ENCODE measurements at places on chromosomes 13 and 19.

DNA sequence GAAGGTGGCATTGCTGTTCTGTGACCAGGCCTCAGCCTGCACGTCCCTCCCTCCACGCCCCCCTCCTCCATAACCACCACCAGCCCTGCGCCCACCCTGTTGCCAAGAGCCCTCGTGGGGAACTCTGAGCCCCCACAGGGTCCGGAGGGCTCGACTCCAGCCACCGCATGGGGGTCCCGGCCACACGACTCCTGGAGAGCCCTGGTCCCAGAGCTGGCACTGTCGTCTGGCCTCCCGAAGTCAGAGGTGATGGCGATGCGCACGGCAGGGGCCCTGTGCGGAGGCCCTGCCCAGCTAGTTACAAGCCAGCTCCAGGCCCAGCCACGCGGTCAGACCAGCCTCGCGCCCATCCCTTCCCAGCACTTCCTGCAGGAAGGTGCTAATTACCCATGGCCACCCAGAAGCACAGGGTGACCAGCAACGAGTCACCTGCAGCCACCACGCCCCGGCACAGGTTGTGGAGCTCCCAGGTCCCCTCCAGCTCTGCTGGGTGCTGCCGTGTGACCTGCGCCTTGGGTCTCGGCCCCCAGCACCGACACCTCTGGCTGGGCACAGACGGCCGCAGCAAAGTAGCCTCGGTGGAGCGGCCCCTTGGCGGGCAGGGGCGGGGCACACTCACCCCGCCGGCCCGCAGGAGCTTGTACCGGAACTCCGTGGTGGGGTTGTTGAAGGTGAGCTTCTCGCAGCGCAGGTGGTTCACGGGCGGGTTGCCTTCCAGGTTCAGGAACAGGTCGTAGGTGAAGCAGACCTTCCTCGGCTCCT lies 49.6 kb downstream of the MLLT1 start:
- DNase-seq = no peak

- DNase-seq = no peak
Observed at GRCh38 chr19:34226036-34226435, 28.3 kb upstream of the GARRE1 start.

DNA sequence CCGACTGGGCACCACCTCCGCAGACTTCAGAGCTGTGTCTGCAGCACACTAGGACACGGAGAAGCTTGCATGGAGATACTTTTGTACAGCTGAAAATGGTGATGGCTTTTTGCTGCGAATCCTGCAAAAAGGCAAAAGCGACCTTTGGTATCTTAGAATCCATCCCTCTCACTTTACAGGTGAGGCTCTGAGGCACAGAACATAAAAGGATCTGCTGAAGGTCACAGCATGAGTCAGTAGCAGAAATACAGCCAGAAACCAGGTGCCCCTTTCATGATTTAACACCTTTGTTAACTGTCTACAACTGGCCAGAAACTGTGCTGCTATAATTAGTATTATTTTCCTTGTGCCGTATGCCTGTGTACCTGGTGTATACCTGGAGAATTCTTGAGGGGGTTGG lies 48.3 kb downstream of the EFNB2 start:
- no peak for DNase-seq

GRCh38 chr19:43555185-43555770 lies 20.0 kb downstream of the XRCC1 start:
- peak; percentile 52 for DNase-seq

DNA sequence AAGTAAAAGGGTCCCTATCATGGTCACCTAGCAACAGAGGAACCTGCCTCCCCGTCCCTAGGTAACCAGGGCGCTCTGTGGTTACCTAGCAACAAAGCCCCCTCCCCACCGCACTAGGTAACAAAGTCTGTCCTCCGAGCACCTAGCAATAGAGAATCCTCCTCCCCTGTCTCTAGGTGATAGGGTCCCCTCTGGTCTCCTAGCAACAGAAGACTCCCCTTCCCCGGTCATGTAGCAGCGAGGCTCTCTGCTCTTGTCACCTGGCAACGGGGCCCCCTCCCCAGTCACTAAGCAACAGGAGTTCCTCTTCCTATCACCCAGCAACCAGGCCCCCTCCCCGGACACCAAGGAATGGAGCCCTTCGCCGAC lies 307 bp downstream of the JOSD2 start:
- no peak for DNase-seq

- DNase-seq = peak; percentile 16
Observed at GRCh38 chr13:109673477-109673876, 112.9 kb downstream of the IRS2 start.

DNA sequence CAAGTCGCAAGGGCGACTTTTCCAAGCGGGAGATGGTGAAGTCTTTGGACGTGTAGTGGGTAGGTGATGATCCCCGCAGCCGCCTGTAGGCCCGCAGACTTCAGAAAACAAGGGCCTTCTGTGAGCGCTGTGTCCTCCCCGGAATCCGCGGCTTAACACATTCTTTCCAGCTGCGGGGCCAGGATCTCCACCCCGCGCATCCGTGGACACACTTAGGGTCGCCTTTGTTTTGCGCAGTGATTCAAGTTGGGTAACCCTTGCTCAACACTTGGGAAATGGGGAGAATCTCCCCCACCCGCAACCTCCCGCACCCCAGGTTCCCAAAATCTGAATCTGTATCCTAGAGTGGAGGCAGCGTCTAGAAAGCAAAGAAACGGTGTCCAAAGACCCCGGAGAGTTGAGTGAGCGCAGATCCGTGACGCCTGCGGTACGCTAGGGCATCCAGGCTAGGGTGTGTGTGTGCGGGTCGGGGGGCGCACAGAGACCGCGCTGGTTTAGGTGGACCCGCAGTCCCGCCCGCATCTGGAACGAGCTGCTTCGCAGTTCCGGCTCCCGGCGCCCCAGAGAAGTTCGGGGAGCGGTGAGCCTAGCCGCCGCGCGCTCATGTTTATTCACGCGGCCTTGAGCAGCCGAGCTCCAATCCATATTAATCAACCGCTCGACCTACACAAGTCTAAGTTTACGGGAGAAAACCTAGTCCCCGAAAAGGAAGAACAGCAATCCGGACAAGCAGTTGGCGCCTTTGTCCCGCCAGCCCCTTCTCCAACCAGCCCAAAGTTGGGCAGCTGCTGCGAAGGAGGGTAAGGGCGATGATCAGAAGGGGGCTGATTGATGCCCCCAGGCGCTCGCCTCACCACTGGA lies 9.9 kb downstream of the SOX21 start:
- DNase-seq = no peak

GRCh38 chr13:111122056-111122455 lies 6.9 kb downstream of the ARHGEF7 start:
- DNase-seq = no peak

GRCh38 chr13:33403807-33404362 lies 118.3 kb upstream of the STARD13 start:
- DNase-seq = no peak

DNA sequence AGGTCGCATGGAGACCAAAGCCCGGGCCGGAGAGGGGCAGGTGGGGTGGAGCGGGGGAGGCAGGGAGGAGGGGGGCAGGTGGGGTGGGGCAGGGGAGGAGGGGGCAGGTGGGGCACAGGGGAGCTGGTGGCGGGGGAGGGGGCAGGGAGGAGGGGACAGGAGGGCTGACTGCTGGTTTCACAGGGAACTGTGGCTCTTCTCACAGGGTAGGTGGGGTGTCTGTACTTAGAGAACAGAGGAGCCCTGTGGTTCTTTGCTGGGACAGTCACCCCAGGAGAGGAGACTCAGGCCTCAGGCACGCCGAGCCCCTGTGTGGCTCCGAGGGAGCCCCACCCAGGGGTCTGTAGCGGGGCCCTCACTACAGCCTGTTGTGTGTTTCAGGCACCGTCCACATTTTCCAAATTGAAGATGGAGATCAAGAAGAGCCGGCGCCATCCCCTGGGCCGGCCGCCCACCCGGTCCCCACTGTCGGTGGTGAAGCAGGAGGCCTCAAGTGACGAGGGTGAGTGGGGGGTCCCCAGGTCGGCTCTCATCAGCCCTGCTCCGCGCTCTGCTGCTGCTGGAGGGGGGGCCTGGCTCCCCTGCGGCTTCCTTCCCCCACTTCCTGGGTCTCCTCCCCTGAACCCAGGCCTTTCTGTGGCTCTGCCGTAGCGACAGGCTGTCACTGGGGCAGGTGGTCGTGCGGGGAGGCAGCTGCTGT lies 162.7 kb downstream of the KDM4B start:
- no peak for DNase-seq

GRCh38 chr13:111469916-111470506 lies 149.6 kb downstream of the TEX29 start:
- no peak for DNase-seq

DNA sequence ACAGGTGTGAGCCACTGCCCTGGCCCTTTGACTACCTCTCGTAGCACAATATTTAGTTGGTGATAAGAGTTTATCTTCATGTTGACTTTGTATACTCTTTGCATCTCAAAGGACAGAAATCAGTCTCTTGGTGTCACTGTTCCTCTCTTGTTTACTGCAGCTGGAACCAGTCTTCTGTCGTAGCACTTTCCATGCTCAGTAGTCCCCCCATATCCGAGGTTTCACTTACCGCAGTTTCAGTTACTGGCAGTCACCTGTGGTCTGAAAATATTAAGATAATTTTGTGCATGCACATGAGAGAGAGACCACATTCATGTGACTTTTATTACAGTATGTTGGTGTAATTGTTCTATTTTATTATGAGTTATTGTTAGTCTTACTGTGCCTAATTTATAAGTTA lies 49.1 kb downstream of the WASF3 start:
- DNase-seq = no peak

DNA sequence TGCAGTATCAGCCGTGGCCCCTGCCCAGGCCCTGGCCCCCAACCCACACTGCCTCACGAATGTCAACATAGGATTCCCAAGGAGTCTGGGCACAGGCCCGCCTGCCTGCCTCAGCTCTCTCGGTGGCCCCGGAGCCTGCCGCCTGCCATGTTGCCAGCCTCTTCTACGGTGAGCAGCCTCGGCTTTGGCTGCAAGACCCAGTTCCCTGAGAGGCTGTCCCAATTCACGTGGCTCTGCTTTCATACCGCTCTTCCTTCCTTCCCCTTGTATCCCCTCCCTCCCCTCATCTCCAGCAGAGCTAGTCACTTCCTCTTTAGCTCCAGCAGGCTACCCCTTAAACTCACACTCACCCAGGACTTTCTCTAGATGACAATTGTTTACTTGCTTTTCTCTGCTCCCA lies 42.7 kb downstream of the SERP2 start:
- DNase-seq = no peak

- DNase-seq = no peak
Observed at GRCh38 chr19:57118848-57119247, 937 bp upstream of the USP29 start.

DNA sequence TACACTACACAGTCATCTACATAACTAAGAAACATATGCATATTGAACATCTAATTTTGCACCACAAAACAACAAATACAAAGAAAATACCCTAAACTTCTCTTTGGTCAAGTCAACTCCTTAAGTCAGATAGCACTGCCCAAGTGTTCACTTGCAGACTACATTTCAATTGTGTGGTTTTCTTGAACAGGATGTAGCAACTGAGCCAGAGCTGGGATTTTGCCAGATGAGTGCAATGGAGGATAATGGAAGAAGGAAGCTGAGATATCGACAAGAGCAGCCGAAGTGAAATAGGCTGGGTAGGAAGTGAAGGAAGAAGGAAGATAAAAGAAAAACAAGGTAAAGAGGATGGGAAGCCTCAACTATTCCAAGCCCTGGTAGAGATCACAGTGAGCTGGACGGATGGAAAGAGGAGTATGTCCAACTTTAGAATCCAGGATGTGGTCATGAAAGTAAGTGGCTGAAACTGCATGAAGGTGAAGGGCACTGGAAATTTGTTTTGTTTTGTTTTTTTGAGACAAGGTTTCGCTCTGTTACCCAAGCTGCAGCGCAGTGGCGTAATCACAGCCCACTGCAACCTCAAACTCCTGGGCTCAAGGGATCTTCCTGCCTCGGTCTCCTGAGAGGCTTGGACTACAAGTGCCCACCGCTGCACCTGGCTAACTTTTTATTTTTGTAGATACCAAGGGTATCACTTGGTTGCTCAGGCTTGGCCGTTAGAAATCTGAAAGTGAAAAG lies 15.0 kb downstream of the NUFIP1 start:
- DNase-seq = peak; percentile 17

- no peak for DNase-seq
Observed at GRCh38 chr13:91704398-91704797, 306.0 kb downstream of the GPC5 start.

GRCh38 chr19:41997121-41997850 lies 3.3 kb upstream of the ATP1A3 start:
- DNase-seq = peak; percentile 17

- DNase-seq = no peak
Observed at GRCh38 chr19:3710265-3710812, 2.2 kb downstream of the TJP3 start.

- peak; percentile 64 for DNase-seq
Observed at GRCh38 chr19:18021121-18021755, 13.3 kb downstream of the ARRDC2 start.

GRCh38 chr19:48500830-48501493 lies 10.7 kb downstream of the LMTK3 start:
- DNase-seq = no peak

DNA sequence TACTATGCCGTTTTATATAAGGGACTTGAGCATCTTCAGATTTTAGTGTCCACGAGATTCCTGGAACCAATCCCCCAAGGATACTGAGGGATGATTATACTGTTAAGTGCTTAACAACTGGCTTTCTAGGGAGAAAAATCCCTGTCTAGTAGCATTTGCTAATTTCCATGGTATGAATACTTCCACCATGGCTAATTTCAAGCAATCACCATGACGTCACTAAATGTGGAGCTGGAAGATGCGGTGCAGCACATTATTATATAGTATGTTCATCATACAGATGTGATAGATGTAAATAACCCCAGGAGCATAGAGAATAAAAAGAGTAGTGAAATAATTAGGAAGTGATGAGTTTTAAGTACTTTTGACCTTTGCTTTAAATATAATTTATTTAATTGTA lies 72.7 kb downstream of the SIAH3 start:
- DNase-seq = no peak

DNA sequence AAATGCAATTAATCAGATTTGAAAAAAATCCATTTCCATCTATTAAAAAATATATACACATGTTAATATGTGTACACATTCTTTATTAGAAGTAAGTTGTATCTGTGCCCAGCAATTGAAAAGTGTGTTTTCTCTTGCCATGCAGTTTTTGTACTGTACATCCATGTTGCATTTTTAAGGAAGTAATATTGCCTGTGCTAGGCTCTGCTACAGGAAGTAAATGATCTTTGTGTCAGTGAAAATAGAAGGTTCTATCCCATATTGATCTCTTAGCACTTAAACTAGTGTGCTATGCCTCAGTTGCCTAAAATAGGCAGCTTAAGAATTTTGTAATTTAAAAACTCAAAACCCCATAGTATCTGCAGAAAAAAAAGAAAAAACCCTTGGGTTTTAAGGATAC lies 122.5 kb downstream of the CDK8 start:
- no peak for DNase-seq
